Activated T-cell treated with anti-CD3 and anti-CD28 coated beads for 48 hours (primary cell): ENCODE measurements at places on chromosomes 16 and 17.
A peak's percentile ranks its signal among the peaks of the same experiment; 100 is the strongest.

DNA sequence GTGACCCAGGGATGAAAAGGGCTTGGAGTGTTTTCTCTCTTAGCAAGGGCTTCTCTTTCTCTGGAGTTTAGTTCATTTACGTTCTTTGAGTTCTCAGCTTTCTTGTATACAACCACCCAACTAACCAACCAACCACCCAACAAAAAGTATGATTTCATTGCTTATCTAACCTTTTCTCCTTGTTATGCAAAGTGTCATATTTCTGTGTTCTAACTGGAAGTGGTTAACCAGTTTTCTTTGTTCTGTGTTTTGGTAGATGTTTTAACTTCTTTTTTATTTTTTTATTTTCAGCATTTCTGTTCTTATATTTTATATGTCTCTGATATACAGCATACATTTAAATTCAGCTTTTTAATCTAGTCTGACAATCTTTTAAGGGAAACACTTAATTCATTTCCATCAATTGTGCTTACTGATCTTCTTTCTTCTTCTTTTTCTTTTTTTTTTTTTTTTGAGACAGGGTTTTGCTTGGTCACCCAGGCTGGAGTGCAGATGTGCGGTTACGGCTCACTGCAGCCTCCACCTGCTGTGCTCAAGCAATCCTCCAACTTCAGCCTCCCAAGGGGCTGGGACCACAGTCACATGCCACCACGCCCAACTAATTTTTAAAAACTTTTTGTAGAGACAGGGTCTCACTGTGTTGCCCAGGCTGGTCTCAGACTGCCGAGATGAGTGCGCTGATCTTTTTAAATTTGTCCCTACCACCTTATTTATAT lies 29.6 kb downstream of the NLK start:
- no peak for DNase-seq

- DNase-seq: peak; percentile 75
Measured at GRCh38 chr17:49880291-49881053, 32.6 kb upstream of the TAC4 start.

- DNase-seq: no peak
Measured at GRCh38 chr16:17204644-17205043, 266.1 kb downstream of the XYLT1 start.

DNA sequence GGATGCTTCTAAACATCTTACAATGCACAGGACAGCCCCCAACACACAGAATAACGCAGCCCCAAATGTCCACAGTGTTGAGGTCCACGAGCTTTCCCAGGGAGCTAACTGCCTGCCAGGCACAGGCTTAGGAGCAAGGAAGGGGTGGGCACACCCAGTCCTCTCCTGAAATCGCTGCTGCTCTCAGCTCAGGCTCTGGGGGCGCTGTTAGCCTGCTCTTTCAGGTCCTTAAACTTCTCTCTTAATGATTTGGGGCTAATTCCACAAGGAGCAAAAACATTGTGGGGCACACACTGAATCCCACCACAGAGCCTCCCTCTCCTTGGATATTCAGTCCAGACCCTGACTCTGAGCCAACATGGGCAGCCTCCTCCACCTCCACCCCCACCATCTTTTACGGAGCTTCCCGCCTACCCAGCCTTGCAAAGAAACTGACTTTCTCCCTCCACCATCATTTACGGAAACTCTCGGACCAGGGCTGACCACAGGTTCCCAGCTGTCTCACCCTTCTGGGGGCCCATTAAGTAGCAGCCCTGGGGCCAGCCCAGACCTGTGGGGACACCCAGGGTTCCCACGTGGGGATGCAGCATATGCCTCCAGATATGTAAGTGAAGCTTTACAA lies 1.1 kb downstream of the CD300H start:
- DNase-seq: peak; percentile 24

- no peak for DNase-seq
Measured at GRCh38 chr17:14200354-14200753, 36.3 kb downstream of the CDRT15 start.

DNA sequence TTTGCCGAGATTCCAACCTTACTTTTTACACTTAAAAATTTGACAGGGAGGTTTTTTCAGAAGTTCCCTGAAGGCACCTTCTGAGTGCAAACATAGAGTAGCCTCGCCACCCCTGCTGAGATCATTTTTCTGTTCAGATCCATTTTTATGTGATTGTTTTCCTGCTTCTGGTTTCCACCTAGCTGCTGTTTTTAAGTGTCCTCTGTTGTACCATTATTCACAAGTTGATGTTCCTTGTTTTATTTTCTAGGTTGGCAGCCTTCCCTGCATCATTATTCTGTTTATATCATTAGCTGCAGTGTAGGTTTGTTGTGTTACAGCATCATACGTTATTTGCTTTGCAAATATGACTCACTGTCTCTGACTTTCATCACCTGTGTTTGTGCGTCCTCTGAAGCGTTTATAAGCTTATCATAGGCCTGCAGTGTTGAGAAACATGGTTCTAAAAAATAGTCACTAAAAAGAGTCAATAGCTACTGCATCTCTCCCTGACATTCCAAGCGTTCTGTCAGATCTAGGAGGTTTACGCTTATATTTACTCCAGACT lies 116.9 kb upstream of the CLEC3A start:
- DNase-seq: no peak

GRCh38 chr16:10744370-10745030 lies 858 bp downstream of the NUBP1 start:
- no peak for DNase-seq

- DNase-seq: no peak
Measured at GRCh38 chr17:76111956-76112355, 8.4 kb upstream of the EXOC7 start.

- DNase-seq: no peak
Measured at GRCh38 chr17:28370035-28370743, at the start of gene VTN. Gene VTN (minus strand): TSS chr17:28370307. CDS start chr17:28370203, 104 bp downstream.

DNA sequence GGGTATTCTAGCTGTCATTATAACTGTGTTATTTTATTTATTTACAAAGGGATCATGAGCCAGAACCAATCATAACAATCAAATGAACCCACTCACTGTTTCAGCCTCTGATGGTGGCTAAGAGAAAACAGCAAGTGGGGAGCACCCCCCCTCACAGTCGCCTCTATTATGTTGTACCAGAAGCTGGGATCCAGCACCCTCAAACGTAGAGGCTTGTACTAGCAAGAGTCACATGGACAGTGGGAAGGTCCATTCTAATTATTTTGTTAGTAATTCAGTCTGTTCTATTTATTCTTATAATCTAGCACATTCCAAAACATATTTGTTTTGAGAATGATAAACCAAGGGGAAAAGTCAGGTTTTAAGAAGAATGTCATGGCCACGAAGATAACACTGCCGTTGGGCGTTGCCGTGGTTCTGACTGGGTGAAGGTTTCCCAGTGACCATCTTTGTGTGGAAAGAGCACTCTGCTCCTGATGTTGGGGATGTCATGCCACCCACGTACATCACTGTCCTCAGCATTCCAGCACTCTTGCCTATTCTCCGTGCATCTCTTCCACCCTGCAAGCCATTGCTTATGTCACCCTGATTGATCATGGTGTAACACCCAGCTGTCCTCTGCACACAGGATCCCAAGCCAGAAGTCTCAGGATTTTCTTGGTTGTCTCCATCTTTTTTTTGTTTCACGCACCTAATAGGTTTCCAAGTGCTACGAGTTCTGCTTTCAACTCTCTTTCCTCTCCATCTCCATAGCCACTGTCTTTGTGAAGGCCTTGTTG lies 205.8 kb downstream of the PRKCA start:
- no peak for DNase-seq

- no peak for DNase-seq
Measured at GRCh38 chr16:51818342-51818944, 667.4 kb upstream of the SALL1 start.

DNA sequence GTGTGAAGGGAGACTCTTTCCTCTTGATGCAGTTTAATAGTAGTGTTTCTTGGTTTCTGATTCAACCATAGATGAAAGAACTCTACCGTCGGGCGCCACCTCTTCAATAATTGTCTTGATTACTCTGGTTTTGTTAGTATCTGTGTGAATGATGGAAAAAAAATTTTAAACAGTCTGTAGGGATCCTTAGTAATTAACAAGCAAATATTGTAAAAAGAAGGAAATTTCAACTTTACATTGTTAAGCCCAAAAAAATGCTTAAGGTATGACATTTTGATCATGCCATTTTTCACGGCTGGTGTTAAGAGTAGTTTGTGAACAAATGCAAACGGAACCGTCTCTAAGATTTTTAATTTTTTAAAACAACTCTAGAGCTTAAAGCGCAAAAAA lies 4.1 kb downstream of the KRT10 start:
- no peak for DNase-seq

GRCh38 chr17:48787828-48788227 lies 29.2 kb downstream of the TTLL6 start:
- no peak for DNase-seq

GRCh38 chr17:56943505-56944125 lies 17.2 kb downstream of the COIL start:
- peak; percentile 9 for DNase-seq

DNA sequence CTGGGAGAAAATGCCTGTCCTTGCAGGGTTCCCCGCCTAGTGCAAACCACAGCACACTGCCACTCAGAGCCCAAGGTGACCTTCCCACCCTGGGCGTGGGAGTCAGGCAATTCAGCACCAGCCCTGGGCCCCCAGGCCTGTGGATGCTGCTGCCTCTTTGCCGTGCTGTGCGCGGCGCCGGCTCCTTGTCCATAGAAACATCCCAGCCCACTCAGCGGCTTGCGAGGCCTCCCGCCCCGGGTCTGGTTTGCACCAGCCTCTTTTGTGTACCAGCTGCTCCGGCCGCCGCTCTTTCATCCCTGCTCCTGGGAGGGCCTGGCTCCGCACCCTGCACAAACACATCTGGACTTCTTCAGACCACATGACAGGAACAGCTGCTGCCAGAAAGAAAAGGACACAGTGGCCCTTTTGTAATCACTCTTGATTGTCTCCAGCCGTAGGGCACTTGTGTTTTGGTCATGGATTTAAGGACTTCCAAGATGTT lies 75.4 kb upstream of the SDK2 start:
- DNase-seq: no peak

- DNase-seq: no peak
Measured at GRCh38 chr17:54990118-54990517, 21.6 kb downstream of the STXBP4 start.

DNA sequence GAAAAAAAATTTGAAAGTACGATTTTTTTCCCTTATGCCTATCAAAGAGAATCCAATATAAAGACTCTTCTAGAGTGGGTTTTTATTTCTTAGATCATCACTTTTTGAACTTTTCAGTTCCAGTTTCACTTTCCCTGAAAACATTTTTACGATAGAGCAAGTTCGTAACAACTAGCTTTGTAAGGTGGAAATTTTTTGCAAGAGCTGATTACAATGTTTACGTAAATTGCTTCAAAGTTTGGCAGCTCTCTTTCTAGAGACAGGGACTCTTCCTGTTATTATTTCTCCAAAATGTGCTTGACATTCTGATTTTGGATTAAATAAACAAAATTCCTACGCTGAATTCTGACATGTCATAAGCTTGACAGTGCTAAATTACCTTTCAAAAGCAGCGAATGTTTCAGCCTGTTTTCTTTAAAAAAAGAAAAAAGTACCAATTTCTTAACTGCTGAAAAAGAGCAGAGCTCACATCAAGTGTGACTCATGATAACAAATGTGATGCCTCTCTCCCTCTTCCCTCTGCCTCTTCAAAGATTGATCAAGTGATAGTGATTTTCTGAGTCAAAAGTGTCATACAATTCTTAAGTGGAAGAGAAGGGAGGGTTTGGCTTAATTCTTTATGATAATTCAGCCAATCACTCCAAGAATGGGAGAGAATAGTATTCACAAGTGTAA lies 175.2 kb downstream of the KCNJ2 start:
- DNase-seq: no peak

DNA sequence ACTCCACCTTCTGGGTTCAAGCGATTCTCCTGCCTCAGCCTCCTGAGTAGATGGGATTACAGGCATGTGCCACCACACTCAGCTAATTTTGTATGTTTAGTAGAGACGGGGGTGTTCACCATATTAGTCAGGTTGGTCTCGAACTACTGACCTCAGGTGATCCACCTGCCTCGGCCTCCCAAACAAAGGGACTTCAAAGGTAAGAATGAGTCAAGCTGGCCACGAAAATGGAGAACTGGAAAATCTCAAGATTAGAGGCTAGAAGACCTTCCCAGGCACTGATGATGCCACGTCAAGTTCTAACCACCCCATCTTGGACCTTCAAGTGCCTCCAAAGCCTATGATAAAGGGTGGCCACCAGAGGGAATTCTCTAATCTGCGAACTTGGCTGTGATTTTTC lies 1.3 kb upstream of the CCL15 start:
- no peak for DNase-seq

GRCh38 chr16:66457888-66458287 lies 30.8 kb downstream of the BEAN1 start:
- DNase-seq: no peak

GRCh38 chr17:48915459-48916282 lies 7.5 kb downstream of the UBE2Z start:
- DNase-seq: peak; percentile 43

DNA sequence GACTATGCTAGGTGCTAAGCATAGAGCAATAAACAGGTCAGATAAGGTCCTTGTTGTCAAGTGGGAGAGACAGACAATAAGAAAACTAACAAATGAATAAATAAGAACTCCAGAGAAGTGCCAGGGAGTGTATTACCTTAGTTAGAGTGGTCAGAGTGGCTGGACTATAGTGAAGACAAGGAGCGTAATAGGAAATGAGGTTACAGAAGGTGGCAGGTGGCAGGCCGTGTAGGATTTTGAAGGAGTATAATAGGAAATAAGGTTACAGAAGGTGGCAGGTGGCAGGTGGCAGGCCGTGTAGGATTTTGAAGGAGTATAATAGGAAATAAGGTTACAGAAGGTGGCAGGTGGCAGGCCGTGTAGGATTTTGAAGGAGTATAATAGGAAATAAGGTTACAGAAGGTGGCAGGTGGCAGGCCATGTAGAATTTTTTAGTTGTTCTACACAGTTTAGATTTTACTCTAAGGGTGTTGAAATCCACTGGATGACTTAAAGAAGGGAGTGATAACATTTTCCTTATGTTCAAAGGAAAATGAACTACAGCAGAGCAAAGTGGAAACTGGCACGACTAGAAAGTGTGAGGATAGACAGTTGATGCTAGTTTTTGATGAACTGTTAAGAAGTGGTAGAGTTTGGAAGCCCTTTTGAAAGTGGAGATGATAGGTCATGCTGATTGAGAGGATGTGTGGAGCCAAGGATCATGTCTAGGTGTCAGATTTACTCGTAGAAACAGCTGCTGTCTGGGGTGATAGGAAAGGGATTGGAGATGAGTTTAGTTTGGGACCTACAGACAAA lies 3.6 kb upstream of the KRTAP3-1 start:
- no peak for DNase-seq

- peak; percentile 33 for DNase-seq
Measured at GRCh38 chr17:3804503-3804931, 3.5 kb upstream of the ITGAE start.

DNA sequence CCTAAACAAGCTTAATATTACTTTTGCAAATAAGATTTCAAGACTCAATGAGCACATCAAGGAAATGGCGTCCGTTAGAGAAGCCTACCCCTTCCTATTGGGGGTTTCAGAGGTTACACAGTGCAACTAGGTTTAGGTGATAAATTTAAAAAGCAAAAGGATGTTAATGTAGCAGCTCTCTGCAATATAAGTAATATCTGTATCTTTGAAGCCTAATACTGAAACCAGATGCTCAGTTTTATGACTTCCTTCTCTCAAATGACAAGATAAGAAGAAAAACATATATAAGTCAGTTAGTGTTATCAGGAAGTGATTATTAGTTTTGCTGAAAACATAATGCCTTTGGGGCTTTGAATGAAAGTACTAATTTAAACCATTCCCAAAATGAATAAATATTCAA lies 54.3 kb upstream of the MED13 start:
- no peak for DNase-seq
